Stimulated activated effector memory CD8-positive, alpha-beta T cell treated with anti-CD3 and anti-CD28 coated beads, Interleukin-12 subunit alpha, Interleukin-12 subunit beta, amount 100 ng/mL, for 72 hours (primary cell): ENCODE measurements at places on chromosomes 4 and X.
A peak's percentile ranks its signal among the peaks of the same experiment; 100 is the strongest.

DNA sequence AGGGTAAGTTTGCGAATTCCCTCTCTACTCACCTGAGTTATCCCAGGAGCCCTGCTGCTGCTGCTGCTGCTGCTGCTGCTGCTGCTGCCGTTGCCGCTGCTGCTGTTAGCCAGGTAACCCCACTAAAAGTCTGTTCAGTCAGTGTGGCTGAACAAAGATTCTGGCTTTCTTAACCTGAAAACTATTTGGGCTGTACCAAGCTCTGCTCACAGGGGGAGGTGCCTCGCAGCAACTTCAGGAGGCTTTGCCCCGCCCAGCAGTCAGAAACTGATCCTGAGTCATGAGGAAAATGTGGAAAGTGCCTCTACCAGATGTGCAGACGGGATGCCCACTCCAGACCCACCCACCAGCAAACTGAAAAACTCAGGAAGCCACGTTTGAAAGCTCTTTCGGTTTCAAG is at the start of gene CAPN6:
Gene CAPN6, minus strand, starts transcription at position 145 of the 400 bp plus-strand sequence. CDS start 6,547 bp downstream, outside the sequence.
- DNase-seq: no peak

DNA sequence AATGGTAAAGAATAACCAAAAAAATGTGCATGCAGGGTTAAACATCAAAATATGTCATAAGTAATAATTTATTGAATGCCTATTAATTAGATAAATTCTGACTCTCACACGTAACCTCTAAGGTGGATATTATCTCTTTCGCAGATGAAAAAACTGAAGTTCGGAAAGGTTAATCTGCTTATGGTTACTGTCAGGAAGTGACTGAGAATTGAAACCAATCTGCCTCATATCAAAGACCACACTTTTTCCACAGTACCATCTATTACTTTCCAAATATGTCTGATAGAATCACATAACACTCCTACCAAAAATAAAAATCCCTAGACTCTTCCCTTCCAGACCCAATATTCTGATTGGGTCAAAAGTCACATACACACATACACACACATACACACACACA is 6.2 kb downstream of the CHIC2 start:
- no peak for DNase-seq

DNA sequence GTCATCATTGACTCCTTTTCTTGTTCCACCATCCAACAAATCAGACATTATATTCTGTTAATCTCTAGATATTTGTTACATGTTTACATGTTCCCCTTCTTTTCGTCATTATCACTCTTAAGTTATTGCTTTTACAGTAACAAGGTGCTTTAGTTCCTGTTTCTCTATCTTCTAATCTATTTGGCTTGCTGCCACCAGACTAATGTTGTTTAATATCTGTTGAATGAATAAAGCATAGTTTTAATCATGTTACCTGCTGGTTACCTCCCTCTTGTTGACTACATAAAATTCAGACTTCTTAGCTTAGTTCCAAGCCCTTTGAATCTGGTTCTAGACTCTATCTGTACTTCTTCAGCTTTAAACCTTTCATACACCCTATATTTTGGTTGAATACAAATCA is 129.8 kb upstream of the TRIM2 start:
- DNase-seq: no peak

DNA sequence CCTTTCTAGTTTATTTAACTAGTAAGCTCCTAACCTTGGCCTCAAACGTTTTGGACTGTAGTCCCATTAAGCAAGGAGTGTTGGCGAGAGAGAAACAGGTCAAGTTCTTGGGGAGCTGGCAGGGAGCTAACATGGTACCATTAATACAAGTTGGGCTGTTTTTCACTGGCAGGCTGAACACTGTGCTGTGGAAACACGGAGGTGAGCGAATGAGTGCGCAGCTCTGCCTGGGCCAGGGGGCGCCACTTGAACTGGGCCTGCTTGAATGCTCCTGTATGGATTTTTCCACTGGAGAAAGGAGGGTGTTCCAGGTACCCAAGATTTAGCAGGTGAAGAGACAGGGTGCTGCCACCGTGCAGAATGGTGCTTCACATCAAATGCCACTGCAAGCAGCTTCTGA is 7.4 kb upstream of the SMS start:
- DNase-seq: no peak

DNA sequence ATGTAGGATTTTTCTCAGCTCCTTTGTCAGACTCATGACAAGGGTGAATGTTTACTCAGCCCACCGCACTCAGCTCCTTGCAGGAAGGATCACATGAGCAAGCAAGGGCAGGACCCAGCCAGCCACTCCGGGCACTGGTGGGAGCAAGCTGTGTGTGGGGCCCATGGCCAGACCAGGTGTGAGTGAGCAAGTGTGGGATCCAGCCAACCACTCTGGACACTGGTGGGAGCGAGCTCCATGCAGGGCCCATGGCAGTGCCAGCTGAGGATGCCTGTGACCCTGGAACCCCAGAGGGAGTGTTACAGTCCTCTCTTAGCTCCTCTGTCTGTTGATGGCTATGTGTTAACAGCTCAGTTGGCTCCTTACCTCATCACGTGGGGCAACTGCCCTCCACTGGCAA is 2750.6 kb downstream of the PCDH7 start:
- DNase-seq: no peak

GRCh38 chr4:73741750-73742489 is 1.6 kb downstream of the CXCL8 start:
- DNase-seq: no peak

GRCh38 chr4:5683566-5683965 is 24.8 kb downstream of the EVC2 start:
- no peak for DNase-seq

DNA sequence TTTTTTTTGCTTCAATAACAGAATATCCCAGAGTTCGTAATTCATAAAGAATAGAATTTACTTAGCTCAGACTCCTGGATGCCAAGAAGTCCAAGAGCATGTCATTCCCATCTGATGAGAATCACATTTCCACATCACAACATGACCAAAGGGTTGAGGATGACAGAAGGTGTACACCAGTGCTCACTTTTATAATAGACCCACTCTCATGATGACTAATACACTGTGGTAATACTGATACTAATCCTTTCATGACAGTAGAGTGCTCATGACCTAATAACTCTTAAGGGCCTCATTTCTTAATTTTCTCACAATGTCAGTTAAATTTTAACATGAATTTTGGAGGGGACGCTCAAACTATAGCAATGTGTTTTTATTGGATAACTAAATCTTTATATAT is 69.2 kb downstream of the ZNF732 start:
- DNase-seq: no peak

DNA sequence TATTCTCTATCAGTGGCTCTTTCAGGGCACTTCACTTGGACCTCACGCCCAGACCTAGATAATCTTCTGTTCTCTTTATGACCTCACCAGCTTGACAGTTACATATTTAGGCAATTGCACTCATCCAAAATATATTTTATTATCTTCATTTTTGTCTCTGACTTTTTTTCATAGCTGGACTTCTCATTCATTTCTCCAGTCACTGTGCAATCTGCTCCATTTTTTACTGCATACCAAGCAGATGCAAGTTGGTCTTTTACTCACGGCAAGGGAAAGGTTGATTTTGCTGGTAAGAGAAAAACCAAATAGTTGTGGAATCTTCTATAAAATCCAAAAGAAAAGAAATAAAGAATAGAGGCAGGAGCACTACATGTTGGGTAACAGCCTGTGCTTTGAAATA is 31.7 kb downstream of the MAD2L1 start:
- DNase-seq: no peak

DNA sequence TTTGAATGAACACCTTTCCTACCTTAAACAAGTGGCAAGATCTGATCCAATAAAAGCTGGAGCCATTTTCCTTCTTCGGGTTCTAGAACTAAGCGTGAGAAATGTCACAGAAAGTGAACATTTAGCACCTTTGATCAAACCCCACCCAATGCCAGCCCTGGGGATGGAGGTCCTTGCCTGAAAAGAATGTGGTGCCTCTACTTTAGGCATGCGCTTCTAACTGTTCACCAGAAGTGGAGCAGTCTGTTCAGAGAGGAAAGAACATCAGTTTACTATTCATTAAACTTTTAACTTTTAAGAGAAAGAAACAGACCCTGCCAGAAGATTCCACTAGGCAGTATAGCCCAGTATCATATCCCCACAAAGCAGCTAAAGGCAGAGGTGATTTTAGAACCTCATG is 75.9 kb downstream of the INTS12 start:
- no peak for DNase-seq

GRCh38 chr4:69092190-69092589 is 4.1 kb upstream of the UGT2B7 start:
- no peak for DNase-seq

GRCh38 chr4:84063619-84064018 is 435.5 kb downstream of the NKX6-1 start:
- no peak for DNase-seq

DNA sequence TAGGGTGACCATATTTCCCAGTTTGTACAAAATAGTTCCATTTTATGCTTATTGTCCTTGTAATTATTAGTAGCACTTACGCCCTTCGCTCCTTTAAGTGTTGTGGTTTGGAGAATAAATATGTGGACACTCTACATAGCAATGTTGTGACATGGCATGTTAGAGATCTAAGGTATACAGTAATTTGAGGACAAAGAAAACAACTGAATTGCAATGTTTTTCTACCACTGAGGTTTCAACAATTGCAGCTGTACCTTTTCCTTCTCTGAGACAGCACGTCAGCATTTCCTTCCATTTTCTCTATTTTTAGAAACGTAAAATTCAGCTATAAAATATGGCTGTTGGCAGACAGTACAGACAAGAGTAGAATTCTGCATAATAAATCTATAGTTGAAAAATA is 323.1 kb downstream of the MAPK10 start:
- DNase-seq: no peak

GRCh38 chr4:169220447-169220846 is 50.3 kb downstream of the SH3RF1 start:
- no peak for DNase-seq

DNA sequence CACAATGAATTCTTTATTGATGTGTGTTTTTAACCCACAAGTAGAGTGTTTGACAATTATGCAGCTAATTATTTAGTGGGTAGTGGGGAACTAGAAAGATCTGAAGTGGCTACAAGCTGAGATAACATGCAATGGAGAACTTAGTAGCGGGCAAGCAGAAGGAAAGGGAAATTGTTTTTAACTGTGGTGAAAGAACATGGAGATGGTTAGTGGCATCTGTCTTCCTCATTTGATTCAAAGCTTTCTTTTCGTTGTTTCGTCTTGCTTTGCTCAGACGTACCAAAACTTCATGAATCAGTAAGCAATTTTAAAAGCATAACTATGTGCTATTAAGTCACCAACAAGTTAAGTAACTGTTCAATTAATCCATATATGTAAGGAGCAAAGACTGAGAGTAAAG is 169.9 kb downstream of the BANK1 start:
- DNase-seq: no peak

- DNase-seq: no peak
Measured at GRCh38 chr4:124594945-124595344, 117.6 kb downstream of the ANKRD50 start.

GRCh38 chr4:170374770-170375169 is 285.0 kb upstream of the AADAT start:
- no peak for DNase-seq

DNA sequence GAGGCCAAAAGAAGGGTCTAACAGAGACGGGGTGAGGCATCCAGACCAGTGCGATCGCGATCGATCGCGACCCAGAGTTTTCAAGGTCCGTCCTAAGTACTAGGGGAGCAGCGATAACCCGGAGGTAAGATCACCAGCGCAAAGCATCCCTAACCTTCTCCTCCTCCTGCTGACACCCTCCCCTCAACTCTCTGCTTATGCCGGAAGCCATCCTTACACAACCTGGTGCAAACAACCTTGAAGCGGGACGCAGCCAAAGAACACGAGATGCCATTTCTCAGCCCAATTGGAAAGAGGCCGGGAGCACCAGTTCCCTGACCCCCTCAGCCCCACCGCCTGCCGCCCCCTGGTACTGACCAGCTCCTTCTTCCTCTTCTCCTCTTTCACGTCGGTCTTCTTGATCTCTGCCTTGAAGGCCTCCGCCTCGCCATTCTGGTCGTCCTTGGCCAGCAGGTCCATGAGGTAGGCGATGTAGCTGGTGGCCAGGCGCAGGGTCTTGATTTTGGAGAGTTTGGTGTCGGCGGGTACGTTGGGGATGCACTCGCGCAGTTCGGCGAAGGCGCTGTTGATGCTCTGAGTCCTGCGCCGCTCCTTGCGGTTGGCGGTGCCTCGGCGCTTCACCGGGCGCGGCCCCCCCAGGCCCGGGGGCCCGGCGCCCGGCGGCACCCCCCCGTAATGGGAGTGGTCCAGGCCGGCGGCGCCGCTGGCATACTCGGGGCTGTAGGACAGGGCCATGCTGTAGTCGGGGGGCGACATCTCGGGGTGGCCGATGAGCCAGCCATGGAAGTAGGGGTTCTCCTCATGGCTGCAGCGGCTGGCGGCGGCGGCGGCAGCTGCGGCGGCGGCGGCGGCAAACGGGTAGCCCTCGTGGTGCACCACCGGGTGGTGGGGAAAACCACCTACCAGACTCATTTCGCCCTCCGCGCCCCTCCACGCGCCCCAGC is 1.4 kb downstream of the HAND2 start:
- no peak for DNase-seq

DNA sequence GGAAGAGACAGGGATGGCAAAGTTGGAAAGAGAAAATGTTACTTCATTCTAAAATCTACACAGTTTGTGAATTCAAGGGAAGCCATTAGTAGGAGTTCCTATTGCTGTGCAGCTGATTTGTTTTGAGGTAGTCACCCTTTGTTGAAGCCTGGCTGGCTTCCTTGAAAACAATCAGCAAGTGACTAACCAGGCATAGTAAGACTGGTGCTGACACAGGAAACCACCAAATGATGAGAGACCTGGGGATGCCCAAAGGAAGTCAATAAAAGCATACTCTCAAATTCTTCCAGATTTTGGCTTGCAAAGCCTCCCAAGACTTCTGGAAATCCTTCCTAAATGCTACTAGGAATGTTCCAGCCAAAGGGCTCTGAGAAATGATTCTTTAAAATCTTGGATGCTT is 23.9 kb upstream of the PRDM8 start:
- DNase-seq: peak; percentile 69

DNA sequence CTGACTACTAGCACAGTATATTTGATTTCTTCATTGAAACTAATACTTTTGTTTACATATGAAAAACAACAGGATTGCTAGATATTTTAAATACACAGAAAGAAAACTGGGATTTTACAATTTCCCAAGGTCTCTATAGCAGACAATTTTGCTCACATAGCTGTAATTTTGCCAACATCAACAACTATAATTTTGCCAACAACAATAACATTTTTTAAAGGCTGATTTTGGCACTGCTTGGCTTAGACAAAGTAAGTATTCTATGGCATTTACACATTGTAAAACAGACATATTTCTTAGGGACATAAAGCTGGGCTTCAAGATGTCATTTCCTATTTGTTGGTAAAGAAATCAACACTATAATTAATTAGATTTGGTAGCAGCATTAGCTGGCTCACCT is 922.1 kb downstream of the RAB28 start:
- DNase-seq: no peak
